ENCODE measurements at places on chromosomes 7 and 10.

DNA sequence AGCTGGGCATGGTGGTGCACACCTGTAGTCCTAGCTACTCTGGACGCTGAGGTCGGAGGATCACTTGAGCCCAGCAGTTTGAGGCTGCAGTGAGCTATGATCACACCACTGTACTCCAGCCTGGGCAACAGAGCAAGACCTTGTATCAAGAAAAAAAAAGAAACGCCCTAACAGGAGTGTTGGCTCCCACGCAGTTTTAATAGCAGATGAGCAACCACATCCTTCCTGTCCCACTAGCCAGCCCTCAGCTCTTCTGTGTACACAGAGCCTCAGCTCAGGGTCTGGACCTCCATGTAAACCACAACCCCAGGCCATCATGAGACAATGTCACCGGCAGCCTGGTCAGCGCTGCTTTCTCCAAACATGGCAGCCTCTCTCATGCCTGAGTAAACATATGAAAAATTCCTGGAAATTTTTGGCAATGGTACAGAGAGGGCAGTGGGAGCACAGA lies 108.2 kb downstream of the PIP4K2A start:
- peak; percentile 97 for DNase-seq

- no peak for DNase-seq
These were observed 138.6 kb downstream of the CHN2 start for GRCh38 chr7:29332875-29333855.

GRCh38 chr10:86635402-86635801 lies 18.9 kb upstream of the OPN4 start:
- DNase-seq = no peak

- no peak for DNase-seq
These were observed 24.2 kb downstream of the PWWP2B start for GRCh38 chr10:132420981-132421846.

Data from GM12865 (cell line).